ENCODE measurements at places on chromosomes 3 and 15.

- DNase-seq = no peak
Observed at GRCh38 chr15:39999538-40000200, 39.3 kb downstream of the SRP14 start.

DNA sequence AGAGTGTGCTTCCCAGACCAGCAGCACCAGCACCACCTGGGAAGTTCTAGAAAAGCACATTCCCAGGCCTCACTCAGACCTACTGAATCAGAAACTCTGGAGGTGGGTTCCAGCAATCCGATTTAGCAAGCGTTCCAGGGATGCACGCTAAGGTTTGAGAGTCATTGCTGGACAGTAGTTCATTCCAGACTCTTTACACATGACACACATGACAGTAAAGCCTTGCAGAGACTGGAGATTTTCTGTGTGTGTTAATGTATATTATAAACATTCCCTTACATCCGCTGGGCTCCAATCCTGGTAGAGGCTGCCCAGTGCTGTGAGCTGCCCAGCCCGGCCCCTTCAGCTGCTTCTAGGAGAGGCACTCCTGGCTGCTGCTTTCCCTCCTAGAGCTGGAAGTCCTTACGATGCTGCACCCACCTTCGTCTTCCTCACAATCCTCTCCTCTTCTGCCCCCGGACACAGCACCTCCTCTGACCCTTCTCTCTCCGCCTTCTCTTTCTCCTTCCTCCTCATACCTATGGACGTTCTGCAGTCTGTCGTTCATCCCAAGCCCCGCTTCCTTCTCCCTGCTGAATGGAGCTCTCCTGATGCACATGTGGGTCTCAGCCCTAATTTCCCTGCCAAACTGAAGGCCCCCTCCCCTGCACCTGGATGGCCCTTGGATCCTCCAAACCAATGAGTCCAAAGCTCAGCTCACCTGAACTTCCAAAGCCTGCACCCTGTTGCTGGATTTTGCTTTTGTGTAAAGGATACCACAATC lies 44.4 kb downstream of the ITGA11 start:
- DNase-seq = no peak

- DNase-seq = no peak
Observed at GRCh38 chr15:88275804-88276203, 19.3 kb upstream of the NTRK3 start.

GRCh38 chr3:139561959-139562676 lies 22.6 kb upstream of the RBP1 start:
- no peak for DNase-seq

- DNase-seq = no peak
Observed at GRCh38 chr3:69164296-69164695, 41.9 kb upstream of the LMOD3 start.

- no peak for DNase-seq
Observed at GRCh38 chr3:65573548-65574116, 465.1 kb downstream of the MAGI1 start.

DNA sequence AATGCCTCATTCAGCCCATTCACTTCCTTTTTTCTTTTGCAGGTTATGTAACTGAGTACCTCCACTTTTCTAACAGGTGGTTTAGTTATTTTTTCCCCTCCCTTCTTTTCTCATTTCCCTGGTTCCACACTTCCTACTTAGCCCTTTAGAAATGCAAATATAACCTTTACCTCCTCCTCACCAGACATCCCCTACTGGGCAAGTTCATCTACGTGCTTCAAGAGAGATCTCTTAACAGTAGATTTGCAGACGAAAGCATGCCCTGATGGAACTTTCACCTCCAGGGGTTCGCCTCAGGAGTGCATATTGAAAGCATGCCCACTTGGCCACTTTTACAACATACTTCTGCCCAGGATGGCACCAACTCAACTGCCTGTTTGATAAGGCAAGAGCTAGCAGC lies 314.1 kb upstream of the LRRC3B start:
- no peak for DNase-seq

DNA sequence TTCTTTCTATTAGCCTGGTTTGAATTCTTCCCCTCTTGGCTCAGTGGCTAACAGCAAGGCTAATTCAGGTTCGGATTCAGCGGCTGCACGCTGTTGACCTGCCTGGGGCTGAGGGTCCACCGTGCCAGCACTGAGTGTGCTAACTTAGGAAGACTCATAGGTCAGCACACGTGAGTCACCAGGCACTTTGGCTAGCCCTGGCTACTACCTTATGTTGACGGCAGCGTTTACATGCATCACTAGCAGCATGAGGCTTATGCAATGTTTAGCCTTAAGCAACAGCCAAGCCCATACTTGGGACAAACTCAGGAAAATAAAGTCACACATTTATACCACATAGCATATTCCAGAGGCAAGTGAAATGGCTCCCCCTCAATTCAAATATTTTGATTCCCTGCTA lies 137.7 kb downstream of the RAB11A start:
- no peak for DNase-seq

GRCh38 chr3:67290438-67290837 lies 292.3 kb downstream of the KBTBD8 start:
- DNase-seq = no peak

- no peak for DNase-seq
Observed at GRCh38 chr15:56675930-56676329, 57.4 kb downstream of the ZNF280D start.

GRCh38 chr3:181713280-181713647 lies 1.5 kb downstream of the SOX2 start:
- DNase-seq = no peak

DNA sequence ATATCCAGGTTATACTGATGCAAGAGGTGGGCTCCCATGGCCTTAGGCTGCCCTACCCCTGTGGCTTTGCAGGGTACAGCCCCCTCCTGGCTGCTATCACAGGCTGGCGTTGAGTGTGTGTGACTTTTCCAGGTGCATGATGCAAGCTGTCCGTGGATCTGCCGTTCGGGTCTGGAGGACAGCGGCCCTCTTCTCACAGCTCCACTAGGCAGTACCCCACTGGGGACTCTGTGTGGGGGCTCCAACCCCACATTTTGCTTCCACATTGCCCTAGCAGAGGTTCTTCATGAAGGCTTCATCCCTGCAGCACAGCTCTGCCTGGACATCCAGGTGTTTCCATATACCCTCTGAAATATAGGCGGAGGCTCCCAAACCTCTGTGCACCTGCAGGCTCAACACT lies 339.6 kb upstream of the ARL6 start:
- no peak for DNase-seq

DNA sequence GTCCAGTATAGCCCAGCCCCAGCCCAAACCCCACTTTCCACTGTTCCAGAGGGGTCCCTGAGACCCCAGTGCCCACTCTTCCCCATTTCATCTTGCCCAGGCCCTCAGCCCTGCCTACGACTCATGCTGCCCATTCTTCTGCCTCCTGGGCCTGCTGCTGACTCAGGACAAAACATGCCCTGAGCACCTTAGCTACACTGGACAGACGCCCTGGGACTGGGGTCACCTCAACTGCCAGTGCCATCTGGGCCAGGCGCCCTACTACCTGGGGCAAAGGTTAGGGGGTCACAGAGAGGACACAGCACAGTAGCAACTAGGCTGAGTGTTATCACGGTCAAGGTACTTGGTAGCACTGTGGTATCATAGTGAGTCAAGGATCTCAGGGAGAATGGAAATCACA lies 2.6 kb upstream of the LAMB2 start:
- no peak for DNase-seq

- no peak for DNase-seq
Observed at GRCh38 chr3:31132132-31132769, 237.8 kb upstream of the GADL1 start.

DNA sequence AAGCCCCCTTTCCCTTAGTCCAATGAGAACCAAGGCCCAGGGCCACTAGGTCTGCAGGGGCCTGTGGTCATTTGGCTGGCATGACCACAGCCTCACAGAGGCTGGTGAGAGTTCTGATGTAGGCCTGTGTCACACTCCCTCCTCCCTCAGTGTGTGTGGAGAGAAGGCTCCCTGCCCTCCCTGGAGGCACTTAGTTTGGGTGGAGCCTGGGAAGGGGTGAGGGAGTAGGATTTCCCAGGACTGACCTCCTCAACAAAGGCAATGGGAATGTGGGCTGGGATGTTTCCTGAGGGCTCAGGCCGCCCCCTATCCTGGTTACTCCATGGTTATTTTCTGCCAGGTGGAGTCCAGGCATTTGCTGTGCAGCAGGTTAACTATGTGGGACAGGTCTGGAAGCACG lies 7.6 kb downstream of the TEX264 start:
- DNase-seq = no peak

- DNase-seq = no peak
Observed at GRCh38 chr3:168047190-168047795, 48.4 kb downstream of the GOLIM4 start.

- no peak for DNase-seq
Observed at GRCh38 chr3:179473565-179473964, 22.3 kb upstream of the GNB4 start.

GRCh38 chr15:21267671-21268395 lies 172.5 kb downstream of the POTEB3 start:
- no peak for DNase-seq

GRCh38 chr3:112129925-112130637 lies 3.0 kb downstream of the GCSAM start:
- no peak for DNase-seq

DNA sequence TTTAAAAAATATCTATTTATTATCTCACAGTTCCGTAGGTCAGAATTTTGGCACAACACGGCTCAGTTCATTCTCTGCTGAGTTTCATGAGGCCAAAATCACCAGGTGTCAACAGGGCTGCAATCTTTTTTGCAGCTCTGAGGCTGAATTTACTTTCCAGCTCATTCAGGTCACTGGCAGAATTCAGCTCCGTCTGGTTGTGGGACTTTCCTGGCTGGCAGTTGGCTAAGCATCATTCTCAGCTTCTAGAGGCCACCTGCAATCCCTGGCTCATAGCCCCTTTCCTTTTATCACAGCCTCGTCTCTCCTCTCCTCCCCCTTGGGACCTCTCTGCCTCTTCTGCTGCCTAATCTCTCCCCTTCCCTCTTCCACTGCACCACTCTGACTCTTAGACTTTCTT lies 174.0 kb upstream of the WNT5A start:
- no peak for DNase-seq

DNA sequence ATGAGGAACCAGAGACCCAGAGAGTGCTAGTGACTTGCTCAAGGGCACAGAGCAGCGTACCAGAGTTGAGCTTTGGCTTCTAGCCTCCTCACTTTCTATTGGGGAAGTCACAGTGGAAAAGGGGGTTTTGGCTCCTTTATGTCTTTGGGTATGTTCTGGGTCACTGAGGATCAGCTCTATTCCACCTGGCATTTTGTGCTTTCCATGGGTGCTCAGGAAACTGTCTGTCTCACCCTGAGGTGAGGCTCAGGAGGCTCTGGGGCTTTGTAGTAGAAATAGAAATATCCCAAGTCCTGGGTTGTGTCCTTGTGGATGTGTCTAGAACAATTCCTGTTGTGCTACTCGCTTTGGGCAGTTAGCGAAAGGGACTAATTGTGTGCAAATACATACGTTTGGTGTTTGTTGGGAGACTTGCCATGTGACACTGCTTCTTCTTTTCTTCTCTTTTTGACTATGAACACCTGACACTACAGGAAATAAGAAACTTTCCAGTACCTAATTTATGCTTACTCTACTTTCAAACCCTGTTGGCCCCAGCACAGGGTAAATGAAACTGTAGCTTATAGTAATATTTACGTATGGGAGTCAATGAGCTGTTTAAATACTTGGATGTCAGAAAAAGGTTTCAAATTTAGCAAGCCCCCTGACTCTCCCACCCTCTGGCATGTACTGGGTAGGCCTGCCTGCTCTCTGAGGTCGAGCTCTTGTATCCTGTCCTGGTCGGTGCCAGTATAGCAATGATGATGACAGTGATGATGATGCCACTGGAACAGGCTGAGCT lies 35.6 kb downstream of the SMAD3 start:
- DNase-seq = no peak

- DNase-seq = no peak
Observed at GRCh38 chr3:127079211-127079610, 96.3 kb downstream of the PLXNA1 start.
